ENCODE measurements at places on chromosomes 5 and 9.

- DNase-seq = peak; percentile 10
Observed at GRCh38 chr5:176822041-176822792, 11.9 kb downstream of the UNC5A start.

- DNase-seq = no peak
Observed at GRCh38 chr5:32446630-32447029, 2.1 kb upstream of the ZFR start.

- peak; percentile 18 for DNase-seq
Observed at GRCh38 chr9:113657765-113658544, 194.4 kb downstream of the RGS3 start.

DNA sequence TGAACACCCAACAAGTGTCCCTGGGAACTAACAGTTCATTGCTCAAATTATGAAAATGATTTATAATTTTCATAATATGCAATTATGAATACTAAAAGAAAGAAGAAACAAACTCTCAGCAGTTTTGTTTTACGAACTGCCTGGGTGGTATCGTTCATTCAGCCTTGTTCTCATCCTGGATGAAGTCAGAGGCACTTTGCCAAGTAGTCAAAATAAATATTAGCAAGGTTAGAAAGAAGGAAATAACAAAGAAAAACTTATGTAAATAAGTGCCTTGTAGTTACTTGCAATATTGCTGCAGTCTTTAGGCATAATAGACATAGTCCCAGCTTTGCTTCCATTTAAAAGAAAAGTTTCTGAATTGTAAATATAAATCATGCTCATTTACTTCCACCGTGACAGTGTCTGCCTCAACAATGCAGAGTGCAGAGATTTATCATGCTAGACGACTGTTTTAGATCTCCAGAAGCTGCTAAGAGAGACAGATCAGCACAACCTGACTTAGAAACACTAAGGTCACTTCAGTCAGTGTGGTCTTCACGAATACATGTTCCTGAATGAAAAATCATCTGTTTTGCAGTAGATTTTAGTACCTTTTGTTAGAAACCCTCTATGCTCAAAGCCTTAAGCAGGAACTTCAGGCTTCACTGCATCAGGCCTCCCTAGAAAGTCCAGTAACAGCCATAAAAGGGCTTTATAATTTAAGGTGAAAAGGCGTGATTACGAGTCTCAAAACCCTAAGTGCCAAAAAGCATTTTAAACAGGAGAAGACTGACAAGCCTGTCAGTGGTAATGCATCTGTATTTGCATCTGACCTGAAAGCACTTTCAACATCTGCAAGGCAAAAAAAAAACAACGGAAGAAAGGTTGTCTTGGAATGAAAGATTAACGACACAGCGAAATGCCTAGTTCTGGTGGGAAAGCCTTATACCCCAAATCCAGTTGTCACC, 92.1 kb downstream of the TMEM167A start:
- DNase-seq = no peak

- no peak for DNase-seq
Observed at GRCh38 chr9:85700330-85700729, 41.4 kb downstream of the AGTPBP1 start.

DNA sequence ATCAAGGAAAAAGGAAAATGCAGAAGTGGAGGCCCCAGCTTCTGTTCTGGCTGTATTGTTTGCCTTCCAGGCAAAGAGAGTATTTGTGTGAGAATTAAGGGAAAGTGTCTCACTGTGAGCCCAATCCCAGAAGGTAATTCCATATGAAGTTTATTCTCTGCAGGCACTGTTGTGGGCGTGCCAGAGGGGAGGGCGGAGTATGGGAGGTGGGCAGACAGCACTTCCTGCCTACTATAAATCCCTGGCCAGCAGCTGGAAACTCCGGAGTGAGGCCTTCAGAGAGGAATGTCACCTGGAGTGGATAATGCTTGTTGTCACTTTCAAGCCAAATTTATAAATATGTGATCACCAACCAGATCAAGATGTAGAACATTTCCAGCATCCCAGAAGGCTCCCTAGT, 209.5 kb downstream of the ARHGAP26 start:
- no peak for DNase-seq

DNA sequence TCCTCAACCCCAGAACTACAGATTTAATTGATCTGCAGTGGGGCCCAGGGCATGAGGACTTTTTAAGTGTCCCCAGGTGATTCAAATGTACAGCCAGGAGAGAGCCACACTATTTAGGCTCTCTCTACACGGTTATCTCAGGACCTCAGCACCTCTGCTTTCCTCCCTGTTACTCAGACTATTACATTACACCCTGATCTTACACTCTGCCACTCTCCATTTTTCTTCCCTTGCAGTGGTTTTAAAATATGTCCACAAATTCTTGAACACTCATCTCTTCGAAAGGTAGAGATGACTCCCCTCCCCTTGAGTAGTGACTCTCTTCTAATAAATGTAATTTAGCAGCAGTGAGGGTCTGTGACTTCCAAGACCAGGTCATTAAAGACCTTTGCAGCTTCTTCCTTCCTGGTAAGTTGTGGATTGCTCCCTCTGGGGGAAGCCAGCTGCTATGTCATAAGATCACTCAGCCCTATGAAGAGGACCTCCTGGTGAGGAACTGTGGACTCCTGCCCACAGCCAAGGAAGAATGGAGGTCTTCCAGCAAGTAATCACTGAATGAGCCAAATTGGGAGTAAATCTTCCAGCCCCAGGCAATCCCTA, 87.5 kb upstream of the SSBP2 start:
- DNase-seq = no peak

DNA sequence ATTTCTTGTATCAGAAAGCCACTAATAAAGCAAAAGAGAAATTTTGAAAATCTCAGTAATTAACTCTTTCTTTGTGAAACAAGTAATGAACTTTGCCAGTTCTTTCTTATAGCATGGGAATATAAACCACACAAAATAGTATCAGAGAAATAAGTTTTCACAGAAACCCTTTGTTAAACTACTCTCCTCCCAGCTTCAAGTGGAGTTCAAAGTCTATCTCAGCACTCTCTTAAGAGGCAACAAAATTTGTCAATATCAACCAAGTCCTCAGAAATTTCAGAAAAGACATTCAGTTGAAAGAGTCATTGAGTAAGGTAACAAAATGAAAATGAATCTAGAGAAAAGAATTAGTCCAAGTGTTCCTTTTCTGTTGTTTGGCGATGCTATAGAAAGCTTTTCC, 89.3 kb downstream of the NTRK2 start:
- no peak for DNase-seq

DNA sequence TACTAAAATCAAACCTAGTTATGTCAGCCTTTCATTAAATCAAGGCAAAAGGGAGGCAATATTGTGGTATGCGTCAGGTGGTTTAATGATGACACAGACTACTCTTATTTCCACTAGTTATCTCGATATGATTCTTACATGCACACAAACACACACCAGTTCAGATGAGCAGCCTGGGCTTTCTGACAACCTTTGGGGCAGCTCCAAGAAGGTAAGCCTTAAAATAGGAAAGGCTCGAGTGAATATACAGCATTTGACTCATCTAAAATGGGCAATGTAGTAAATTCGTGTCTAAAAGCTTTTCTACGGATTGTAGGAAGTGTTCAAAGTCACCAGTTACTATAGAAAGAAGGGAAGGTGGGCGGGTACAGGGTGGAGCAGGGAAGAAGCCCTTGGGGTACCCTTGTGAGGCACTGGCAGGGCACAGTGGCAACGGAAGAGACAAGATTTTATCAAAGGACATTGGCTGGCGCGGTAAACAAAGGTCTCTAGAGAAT, 1.9 kb downstream of the ANKH start:
- no peak for DNase-seq

DNA sequence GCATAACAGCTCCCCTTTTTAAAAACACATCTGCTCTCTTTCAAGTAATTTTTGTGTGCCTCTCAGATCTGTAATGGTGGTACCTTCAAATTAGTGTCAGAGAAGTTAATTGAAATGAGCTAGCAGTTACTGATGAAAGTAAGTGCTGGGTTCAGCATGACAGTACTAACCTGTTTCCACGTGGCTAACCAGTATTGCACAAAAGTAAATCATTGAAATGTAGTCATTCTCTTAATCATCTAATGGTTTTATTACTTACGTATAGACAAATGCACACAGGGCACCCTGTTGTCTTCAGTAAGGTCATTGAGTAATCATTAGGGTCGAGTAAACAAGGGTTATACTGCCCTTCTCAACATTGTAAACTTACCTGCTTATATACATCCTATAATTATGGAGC, 157.8 kb upstream of the PRR16 start:
- DNase-seq = peak; percentile 50

GRCh38 chr5:136081217-136081591, 51.4 kb upstream of the SMAD5 start:
- no peak for DNase-seq

- DNase-seq = no peak
Observed at GRCh38 chr9:119086590-119086989, 282.6 kb downstream of the BRINP1 start.

GRCh38 chr9:18855656-18856055, 177.4 kb downstream of the SAXO1 start:
- no peak for DNase-seq

- DNase-seq = no peak
Observed at GRCh38 chr9:91746357-91746756, 203.7 kb downstream of the ROR2 start.

DNA sequence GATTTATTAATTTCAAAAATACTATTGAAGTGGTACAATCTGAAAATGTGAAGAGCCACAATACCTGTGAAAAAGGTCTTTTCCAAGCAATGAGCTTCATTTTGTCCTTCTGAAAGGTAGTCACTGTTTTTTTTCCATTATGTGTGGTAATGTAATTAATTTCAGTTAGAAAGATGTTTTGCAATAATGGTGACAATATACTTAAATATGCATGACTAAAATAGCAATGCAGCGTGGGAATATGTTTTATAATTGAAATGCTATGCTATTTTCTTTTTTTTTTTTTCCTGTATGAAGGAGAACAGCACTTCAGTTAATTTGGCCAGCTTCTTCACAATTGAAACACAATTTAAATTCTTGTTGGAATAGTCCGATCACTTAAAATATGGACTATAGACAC, 41.9 kb downstream of the NPR3 start:
- DNase-seq = no peak

- no peak for DNase-seq
Observed at GRCh38 chr5:169629847-169630548, 7.1 kb upstream of the DOCK2 start.

DNA sequence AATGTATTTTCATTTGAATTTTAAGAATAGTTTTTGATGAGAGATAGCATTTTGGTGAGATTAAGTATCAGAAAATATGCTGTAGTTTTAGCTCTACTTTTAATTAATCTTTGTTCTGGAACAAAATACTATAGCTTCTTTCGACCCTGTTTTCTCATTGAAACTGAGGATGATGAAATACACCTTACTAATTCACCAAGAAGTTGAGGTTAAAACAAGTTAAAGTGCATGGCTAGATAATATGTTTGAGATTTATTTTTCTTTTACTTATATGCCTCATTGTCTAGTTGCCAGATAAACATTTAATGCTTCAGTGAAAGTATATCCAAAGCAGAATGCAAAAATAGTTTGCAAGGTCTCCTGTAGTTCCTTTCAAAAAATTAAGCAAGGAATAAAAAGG, 140.1 kb upstream of the KCNN2 start:
- DNase-seq = no peak

- no peak for DNase-seq
Observed at GRCh38 chr9:91162311-91162710, 199.4 kb downstream of the AUH start.

DNA sequence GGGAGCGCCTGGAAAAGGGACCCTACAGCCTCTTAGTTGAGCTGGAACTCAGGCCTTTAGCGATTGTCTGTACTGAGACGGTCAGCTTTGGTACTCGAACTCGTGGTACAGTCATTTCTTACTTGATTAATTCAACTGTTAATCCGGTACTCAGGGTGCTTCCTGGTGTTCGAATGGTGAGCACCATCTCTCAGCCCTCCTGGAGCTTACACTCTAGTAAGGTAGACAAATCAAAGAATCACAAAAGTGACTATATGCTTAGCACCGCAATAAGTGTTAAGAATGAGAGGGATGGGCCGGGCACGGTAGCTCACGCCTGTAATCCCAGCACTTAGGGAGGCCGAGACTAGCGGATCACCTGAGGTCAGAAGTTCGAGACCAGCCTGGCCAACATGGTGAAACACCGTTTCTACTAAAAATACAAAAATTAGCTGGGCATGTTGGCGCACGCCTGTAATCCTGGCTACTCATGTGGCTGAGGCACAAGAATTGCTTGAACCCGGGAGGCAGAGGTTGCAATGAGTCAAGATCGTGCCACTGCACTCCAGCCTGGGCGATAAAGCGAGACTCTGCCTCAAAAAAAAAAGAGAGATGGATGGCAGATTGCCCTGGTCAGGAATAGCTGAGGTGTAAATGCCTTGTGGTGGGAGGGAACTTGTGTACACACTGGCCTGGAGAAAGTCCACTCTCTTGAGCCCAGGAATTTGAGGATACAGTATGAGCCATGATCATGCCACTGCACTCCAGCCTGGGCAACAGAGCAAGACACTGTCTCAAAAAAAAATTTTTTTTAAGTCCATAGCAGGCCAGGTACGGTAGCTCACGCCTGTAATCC, 981 bp downstream of the TCOF1 start:
- DNase-seq = no peak

- no peak for DNase-seq
Observed at GRCh38 chr5:140576776-140577201, 12.2 kb downstream of the SLC35A4 start.

DNA sequence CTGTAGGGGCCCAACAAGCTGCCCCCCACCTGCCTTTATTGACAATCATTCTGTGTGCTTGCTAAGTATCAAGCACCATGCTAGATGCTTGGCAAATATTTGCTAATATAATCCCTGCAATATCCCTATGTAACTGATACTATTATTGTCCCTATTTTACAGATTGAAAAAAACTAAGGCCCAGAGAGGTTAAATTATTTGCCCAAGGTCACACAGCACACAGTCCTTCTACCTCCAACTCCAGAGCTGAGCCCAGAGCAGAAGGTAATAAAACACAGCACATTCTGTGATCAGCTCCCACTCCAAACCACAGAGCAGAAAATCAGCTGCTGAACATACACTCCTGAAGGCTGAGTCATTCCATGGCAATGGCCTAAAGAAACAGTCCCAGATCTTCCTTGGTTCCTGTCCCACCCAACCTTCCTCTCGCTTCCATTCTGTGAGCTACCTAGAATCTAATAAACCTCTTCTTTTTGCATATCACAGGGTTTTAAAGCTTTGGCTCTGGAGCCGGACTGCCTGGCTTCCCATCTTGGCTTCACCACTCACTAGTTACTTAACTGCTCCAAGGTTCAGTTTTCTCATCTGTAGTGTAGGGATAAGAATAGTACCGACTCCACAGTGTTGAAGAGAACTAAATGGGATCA, 66.7 kb upstream of the ADRA1B start:
- DNase-seq = peak; percentile 29

DNA sequence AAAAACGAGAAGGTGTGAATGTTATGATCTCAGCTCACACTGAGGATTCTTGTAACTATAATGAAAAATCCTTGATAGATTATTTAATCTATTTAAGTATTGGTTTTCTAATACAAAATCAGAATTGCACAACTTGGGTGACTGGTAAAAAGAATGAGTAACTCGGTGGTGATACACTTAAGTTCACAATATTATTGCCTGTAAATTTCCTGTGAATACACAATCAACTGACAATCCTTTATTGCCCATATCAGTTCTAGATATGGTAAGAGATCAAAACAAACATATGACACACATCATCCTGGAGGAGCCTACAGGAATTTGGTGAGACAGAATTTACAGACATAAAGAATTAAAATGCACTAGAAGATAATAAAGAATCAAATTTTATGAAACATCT, 14.1 kb upstream of the LURAP1L start:
- no peak for DNase-seq

- no peak for DNase-seq
Observed at GRCh38 chr5:142717582-142718215, 31.8 kb upstream of the FGF1 start.

GRCh38 chr5:110354915-110355644, 371.4 kb downstream of the TMEM232 start:
- DNase-seq = no peak
